NB4 (cell line): ENCODE measurements at places on chromosomes 13 and 19.

GRCh38 chr13:54133746-54134145 lies 1105.1 kb downstream of the OLFM4 start:
- DNase-seq, result no peak

DNA sequence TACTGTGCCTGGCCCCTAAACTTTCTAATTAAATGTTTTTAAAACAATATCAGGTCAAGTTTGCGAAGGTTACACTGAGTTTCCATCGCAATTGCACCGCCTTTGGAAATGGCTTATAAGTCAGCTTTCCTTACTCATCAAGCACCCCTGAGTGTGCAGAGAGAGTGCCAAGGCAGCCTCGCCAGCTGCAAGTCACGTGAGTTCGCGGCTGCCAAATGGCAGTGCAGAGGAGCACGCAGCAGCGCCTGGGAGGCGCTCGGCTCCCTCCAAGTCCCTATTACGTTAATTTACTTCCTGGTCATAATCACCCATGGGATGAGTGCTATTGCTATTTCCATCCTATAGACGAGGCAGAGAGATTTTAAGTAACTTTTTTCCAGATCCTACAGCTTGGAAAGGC lies 319.6 kb downstream of the TEX29 start:
- DNase-seq, result no peak

GRCh38 chr13:44399074-44399473 lies 25.4 kb downstream of the SERP2 start:
- no peak for DNase-seq

DNA sequence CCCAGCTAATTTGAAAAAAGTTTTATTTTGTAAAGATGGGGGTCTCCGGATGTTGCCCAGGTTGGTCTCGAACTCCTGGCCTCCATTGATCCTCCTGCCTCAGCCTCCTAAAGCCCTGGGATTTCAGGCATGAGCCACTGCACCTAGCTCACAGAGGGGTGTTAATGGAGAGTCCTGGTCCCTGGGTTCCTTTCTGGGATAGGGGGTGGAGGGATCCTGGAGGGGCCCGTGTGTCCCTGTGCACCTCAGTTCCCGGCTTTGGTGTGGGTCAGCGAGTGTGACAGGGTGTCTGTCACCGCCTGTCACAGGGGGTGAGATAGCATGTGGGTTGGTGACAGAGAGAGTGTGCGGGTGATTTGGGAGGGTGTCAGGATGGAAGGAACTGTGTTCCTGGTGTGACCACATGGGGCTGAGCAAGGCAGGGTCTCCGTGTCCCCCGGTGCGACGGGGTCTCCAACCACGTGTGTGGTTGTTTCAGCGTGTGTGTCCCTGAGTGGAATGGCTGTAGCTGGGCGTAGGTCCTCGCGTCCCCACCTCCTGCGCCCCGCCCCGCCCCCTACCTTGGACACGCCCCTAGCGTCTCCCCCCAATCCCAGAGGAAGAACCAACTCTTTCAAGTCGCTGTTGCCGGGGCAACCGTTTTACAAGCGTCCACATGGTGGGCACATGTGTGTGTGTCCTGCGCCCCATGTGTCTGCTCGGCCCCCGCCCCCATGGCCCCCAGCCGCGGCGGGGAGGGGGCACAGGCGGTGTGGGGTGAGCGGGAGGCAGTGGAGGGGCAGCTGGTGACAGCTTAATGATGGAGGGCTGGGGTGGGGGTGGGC lies 2.9 kb upstream of the NRTN start:
- DNase-seq, result no peak

- no peak for DNase-seq
Observed at GRCh38 chr19:39825093-39825463, 8.9 kb downstream of the DYRK1B start.

GRCh38 chr13:74101436-74101835 lies 32.8 kb downstream of the KLF12 start:
- DNase-seq, result no peak

DNA sequence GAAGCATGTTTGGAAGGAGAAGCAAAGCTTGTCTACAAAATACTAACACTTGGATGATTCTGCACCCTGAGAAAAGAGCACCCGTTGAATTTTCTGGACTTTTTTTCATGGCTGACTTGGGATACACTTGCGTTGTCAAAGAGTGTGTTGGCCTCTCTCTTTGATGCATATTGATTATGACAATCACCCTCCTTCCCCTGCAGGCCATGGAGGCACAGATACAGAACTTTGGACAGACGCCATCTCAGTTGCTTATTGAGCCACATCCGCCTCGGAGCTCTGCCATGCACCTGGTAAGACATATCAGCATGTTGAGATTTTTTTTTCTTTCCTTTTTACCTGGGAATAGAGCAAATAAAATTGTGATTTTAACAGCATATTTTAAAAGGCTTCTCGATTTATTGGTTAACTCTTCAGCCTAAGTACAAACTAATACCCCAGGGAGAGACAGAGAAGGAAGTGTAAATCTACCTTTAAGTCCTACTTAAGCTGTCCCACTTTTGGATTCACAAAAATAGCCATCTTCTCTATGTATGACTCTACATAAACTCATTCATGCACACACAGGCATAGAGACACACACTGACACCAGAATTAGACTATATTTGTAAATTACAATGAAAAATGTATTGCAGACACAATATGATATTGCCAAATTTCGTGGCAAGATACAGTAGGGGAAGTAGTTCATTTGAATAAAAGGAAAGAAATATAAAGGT lies 169.7 kb upstream of the MAB21L1 start:
- DNase-seq, result no peak
